Progenitor cell of endocrine pancreas (in vitro differentiated cells): ENCODE measurements at places on chromosomes 2 and 18. TPM values are rescaled to one million over a fixed set of nuclear protein-coding genes. Genes with fewer than 3 reads are reported as not detected.

The DHRS9 gene
- not detected in 2 replicates for total RNA-seq

GRCh38 chr2:222622910-222623309 lies 33.0 kb downstream of the FARSB start:
- H3K4me3 ChIP-seq: no peak overlapping the region
- peaks cover 20% of the 10 kb centered on the region for H3K36me3 ChIP-seq
- no peaks in the 10 kb centered on the region for H3K27me3 ChIP-seq
- H3K4me1 ChIP-seq: no peaks in the 10 kb centered on the region

DNA sequence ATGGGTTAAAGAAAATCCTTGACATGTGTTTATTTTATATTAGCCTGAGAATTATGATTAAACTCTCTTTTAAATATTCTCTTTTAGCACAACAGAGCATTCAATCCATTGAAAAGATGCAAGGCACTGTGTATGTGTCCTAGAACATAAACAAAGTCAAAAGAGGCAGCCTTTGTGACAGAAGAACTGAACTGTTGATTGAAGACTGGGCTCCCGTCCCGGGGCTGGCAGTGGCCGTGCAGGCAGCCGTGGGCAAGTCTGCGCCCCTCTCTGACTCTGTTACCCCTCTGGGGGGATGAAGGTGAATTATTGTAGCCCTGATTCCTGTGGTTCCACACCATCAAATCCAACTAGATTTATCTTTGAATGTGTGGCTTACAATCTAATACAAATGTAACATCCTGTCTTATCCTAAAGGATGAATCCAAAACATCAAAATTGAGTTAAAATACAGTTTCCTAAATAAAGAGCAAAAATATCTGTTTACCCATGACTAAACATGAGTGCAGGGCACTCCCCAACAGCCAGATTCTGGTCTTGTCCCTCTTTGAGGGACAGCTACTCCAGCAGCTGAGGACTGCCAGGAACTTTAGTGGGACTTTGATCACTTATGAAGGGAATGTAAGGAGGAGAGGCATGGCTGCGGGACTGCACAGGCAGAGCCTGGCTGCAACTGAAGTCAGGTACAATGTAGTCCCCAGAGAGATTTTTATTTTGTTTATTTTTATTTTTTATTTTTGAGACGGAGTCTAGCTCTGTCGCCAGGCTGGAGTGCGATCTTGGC lies 37.3 kb upstream of the SH3BP4 start:
- no peaks in the 10 kb centered on the region for H3K27me3 ChIP-seq
- H3K27ac ChIP-seq: no peak overlapping the region
- H3K36me3 ChIP-seq: no peaks in the 10 kb centered on the region
- no peak overlapping the region for H3K4me3 ChIP-seq
- no peaks in the 10 kb centered on the region for H3K4me1 ChIP-seq

GRCh38 chr18:42781298-42781815 lies 334.1 kb downstream of the RIT2 start:
- H3K36me3 ChIP-seq: no peaks in the 10 kb centered on the region
- peaks cover 16% of the 10 kb centered on the region for H3K4me1 ChIP-seq
- DNase-seq: no peak
- H3K27ac ChIP-seq: no peak overlapping the region

DNA sequence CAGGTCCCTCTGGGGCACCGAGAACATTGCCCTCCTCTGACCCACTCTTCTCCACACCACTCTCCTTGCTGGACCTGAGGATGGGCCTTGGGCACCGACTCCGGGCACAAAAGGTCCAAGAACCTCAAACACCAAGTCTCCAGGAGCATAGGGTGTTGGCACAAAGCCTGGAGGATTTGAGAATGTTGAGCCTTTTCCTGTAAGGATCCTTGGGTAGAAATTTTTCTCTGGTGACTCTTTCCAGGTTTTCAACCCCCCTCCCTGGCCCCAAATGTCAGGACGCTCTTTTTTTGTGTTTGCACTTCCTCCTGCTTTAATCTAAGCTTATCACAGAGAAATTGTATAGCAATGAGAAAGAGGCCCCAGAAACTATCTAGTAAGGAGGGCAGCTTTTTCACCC lies 9.2 kb downstream of the SPR start:
- peaks cover 1% of the 10 kb centered on the region for H3K4me1 ChIP-seq
- DNase-seq: no peak
- no peaks in the 10 kb centered on the region for H3K36me3 ChIP-seq

DNA sequence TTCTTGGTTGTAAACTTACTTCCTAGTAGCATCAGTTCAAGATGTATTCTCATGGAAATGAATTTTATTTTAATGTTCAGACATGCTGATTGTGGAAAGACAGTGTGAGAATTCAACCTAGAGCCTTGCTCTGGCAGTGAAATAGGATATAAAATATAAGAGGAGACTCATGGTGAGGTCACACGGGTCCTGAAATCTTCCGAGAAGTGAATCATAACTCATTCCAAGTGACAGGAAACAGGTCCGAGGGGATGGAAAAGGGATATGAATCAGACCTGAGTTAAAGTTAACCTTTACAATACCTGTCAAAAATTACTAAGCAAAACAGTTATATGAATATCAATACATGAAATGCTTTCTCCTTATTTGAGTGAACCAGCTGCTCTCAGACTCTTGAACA lies 185.2 kb upstream of the LRRTM1 start:
- no peaks in the 10 kb centered on the region for H3K36me3 ChIP-seq
- no peak overlapping the region for H3K4me3 ChIP-seq
- H3K27me3 ChIP-seq: no peaks in the 10 kb centered on the region
- peaks cover 13% of the 10 kb centered on the region for H3K4me1 ChIP-seq

- peaks cover 25% of the 10 kb centered on the region for H3K27me3 ChIP-seq
- no peak overlapping the region for H3K4me3 ChIP-seq
- H3K27ac ChIP-seq: no peak overlapping the region
- no peaks in the 10 kb centered on the region for H3K36me3 ChIP-seq
Observed at GRCh38 chr2:133591164-133591563, 22.9 kb upstream of the NCKAP5 start.

GRCh38 chr2:68742626-68743415 lies 8.2 kb downstream of the ARHGAP25 start:
- no peak overlapping the region for H3K4me3 ChIP-seq
- H3K27me3 ChIP-seq: peaks cover 7% of the 10 kb centered on the region
- no peaks in the 10 kb centered on the region for H3K36me3 ChIP-seq
- H3K27ac ChIP-seq: no peak overlapping the region
- H3K4me1 ChIP-seq: no peaks in the 10 kb centered on the region
- no peak for DNase-seq

The CCDC85A gene
- 1.1 TPM in 2 replicates for total RNA-seq

- H3K27ac ChIP-seq: no peak overlapping the region
- DNase-seq: no peak
- no peaks in the 10 kb centered on the region for H3K36me3 ChIP-seq
- H3K27me3 ChIP-seq: peaks cover 98% of the 10 kb centered on the region
Observed at GRCh38 chr2:144456680-144457079, 63.2 kb downstream of the ZEB2 start.

GRCh38 chr18:5175378-5175777 lies 21.7 kb downstream of the AKAIN1 start:
- peaks cover 12% of the 10 kb centered on the region for H3K4me1 ChIP-seq
- H3K4me3 ChIP-seq: no peak overlapping the region
- H3K27ac ChIP-seq: no peak overlapping the region
- no peaks in the 10 kb centered on the region for H3K36me3 ChIP-seq
- no peaks in the 10 kb centered on the region for H3K27me3 ChIP-seq
- DNase-seq: no peak

GRCh38 chr18:24862201-24862816 lies 401.9 kb downstream of the HRH4 start:
- no peak overlapping the region for H3K27ac ChIP-seq
- H3K4me3 ChIP-seq: no peak overlapping the region
- no peaks in the 10 kb centered on the region for H3K36me3 ChIP-seq
- H3K4me1 ChIP-seq: no peaks in the 10 kb centered on the region
- peaks cover 30% of the 10 kb centered on the region for H3K27me3 ChIP-seq
- no peak for DNase-seq

GRCh38 chr2:152425765-152426727 lies 91.1 kb downstream of the FMNL2 start:
- no peaks in the 10 kb centered on the region for H3K36me3 ChIP-seq
- no peaks in the 10 kb centered on the region for H3K27me3 ChIP-seq
- no peak overlapping the region for H3K4me3 ChIP-seq

GRCh38 chr18:78670778-78671391 lies 308.7 kb upstream of the SALL3 start:
- H3K4me1 ChIP-seq: peaks cover 2% of the 10 kb centered on the region
- H3K27ac ChIP-seq: no peak overlapping the region
- no peak overlapping the region for H3K4me3 ChIP-seq
- H3K36me3 ChIP-seq: no peaks in the 10 kb centered on the region
- DNase-seq: no peak

DNA sequence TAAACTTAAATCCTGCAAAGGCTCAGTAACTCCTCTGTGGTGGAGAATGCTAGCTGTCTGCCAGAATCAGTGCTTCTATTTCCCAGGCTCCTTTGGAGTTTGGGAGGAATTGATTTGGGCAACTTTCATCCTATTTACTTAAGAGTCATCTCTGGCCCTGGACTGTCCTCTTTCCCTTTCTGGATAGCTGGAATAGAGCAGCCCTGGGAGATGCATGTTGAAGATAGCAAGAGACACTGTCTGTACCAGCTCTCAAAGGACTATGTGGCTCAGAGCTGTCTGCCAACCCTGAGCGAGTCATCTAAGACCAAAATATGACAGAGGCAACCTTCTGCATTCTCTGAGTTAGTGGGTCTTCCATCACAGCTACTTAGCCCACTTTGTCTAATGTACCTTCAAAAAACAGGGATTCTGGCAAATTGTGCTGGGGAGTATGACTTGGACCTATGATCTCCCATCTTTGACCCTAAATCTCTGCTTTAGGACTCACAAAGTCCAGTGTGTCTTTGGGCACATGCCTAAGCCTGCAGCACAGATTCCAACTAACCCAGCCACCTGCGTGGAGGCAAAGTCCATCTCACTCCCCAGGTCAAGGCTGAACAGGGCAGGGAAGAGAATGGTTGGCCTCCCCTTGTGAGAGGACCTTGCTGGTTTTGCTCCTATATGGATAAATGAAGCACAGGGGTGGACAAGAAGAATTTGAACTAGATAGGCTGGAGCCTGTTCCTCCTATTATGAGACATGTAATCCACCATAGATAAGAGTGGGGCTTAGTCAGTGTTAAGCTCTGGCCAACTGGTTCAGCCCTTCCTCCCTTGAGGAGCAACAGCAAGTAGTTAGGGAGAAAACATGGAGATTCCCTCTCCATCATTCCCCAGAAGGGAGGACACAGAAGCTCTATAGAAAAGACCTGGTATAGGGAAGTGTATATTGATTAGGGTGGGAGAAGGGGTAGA lies 99.1 kb upstream of the PELI1 start:
- DNase-seq: no peak
- no peaks in the 10 kb centered on the region for H3K27me3 ChIP-seq
- no peak overlapping the region for H3K27ac ChIP-seq
- H3K4me1 ChIP-seq: peaks cover 6% of the 10 kb centered on the region

GRCh38 chr18:56309104-56309503 lies 329.3 kb downstream of the TXNL1 start:
- DNase-seq: no peak
- no peak overlapping the region for H3K27ac ChIP-seq
- H3K27me3 ChIP-seq: no peaks in the 10 kb centered on the region
- H3K4me1 ChIP-seq: no peaks in the 10 kb centered on the region
- no peak overlapping the region for H3K4me3 ChIP-seq

DNA sequence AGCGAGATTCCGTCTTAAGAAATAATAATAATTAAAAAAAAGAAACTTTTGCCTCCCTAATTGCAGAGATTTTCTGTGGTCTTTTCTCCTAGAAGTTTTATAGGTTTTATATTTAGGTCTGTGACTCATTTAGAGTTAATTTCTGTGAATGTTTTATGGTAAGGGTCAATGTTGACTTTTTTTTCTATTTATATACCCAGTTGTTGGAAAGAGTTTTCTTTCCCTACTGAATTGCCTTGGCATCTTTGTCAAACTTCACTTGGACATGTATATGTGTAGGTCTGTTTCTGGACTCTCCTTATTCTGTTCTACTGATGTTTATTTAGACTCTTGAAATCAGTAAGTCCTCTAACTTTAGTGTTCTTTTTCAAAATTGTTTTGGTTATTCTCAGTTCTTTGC lies 5.5 kb downstream of the ZNF512 start:
- peaks cover 22% of the 10 kb centered on the region for H3K36me3 ChIP-seq
- no peak for DNase-seq
- H3K4me3 ChIP-seq: no peak overlapping the region
- H3K27me3 ChIP-seq: no peaks in the 10 kb centered on the region
- H3K4me1 ChIP-seq: peaks cover 15% of the 10 kb centered on the region
- H3K27ac ChIP-seq: no peak overlapping the region

DNA sequence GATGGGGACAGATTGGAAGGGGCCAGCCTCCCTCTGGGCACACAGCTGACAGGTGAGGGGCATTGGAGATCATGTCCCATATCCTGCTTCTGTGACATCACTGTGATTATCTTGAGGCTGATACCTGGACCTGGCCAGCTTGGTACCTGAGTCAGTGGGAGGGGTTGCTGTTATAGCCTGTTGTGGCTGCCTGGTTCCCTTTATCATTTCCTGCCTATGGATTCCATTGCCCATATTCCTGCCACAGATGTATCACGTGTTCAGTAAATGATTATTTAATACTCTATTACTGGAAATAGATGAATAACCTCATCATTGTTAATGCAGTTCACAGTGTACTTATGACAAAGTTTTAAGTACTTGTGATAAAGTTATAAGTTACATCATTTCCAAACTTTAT lies 7.8 kb upstream of the SCYGR1 start:
- H3K27me3 ChIP-seq: no peaks in the 10 kb centered on the region
- peaks cover 3% of the 10 kb centered on the region for H3K4me1 ChIP-seq

DNA sequence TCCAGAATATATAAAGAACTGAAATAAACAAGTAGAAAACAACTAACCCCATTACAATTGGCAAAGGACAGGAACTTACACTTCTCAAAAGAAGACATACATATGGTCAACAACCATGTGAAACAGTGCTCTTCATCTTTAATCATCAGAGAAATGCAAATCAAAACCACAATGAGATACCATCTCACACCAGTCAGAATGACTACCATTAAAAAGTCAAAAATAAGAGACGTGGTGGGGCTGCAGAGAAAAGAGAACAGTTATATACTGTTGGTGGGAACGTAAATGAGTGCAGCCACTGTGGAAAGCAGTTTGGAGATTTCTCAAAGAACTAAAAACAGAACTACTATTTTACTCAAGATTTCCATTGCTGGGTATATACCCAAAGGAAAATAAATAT lies 1696.3 kb upstream of the TMEFF2 start:
- H3K27me3 ChIP-seq: no peaks in the 10 kb centered on the region
- no peaks in the 10 kb centered on the region for H3K36me3 ChIP-seq
- no peak overlapping the region for H3K4me3 ChIP-seq
- no peaks in the 10 kb centered on the region for H3K4me1 ChIP-seq
- no peak for DNase-seq

- no peaks in the 10 kb centered on the region for H3K27me3 ChIP-seq
- peaks cover 37% of the 10 kb centered on the region for H3K4me1 ChIP-seq
- no peak overlapping the region for H3K4me3 ChIP-seq
- no peak for DNase-seq
- no peaks in the 10 kb centered on the region for H3K36me3 ChIP-seq
- peak overlapping the region; percentile 17 for H3K27ac ChIP-seq
Observed at GRCh38 chr2:182816866-182817265, 49.6 kb downstream of the FRZB start.

DNA sequence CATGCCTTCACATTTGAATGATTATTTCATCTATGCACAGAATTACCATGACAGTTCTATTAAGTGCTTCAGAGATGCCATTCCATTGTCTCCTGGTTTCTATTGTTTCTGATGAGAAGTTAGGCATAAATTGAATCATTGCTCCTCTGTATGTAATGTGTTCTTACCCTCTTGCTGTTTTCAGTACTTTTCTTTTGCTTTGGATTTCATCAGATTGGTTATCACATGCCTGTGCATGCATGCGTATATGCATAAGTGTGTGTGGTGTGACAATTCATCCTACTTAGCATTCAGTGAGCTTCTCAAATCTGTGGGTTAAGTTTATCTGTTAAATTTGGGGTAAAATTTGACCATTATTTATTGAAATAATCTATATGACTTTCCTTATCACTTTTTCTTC lies 263.3 kb upstream of the RND3 start:
- H3K4me1 ChIP-seq: peaks cover 10% of the 10 kb centered on the region
- H3K27me3 ChIP-seq: no peaks in the 10 kb centered on the region
- no peak overlapping the region for H3K4me3 ChIP-seq
- no peaks in the 10 kb centered on the region for H3K36me3 ChIP-seq

The HSBP1L1 gene
- 7.0 and 8.0 TPM in 2 replicates for total RNA-seq
